ENCODE measurements at places on chromosomes 6 and 20.

GRCh38 chr6:34447910-34448309 is 18.0 kb upstream of the PACSIN1 start:
- DNase-seq = no peak

- no peak for DNase-seq
Observed at GRCh38 chr6:96576221-96576620, 13.3 kb downstream of the FHL5 start.

DNA sequence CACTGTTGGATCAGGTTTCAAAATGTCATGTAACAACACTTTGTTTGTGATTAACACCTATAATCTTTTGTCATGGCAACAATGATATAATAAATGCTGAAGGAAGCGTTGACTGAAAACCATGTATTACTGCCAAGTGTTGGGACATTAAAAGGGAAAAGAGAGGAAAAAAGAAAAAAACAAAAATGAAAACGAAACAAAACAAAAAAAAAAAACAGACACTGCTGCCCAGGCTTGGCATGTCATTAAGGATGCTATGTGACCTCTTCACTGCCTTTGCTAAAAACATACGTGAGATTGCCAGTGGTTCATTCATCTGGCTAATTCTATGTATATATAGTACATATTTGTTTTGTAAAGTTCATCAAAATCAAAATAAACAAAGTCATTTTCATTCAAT is 516.7 kb upstream of the RNF217 start:
- no peak for DNase-seq

DNA sequence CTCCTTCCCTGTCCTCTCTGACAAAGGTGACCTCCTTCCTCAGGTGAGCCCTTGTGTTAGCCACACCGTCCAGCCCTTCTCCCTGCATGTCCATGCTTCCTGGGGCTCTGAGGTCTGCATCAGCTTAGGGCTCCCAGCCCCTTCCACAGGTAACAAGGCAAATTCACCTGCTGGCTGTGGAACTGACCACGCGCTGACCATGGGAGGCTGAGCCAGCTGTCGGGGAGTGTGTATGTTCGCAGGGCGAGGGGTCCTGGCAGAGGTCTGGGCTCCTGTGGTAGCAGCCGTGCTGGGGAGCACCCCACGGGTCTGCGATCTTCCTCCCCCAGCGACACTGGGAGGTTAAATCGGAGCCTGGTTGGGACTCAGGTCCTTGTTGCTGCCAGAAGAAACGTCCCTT is 136.7 kb downstream of the PHACTR3 start:
- DNase-seq = no peak
